ENCODE measurements at places on chromosomes 7 and 10. TPM values are rescaled to one million over a fixed set of nuclear protein-coding genes. Genes with fewer than 3 reads are reported as not detected.

GRCh38 chr10:72490951-72491350 is 134.9 kb downstream of the MICU1 start:
- DNase-seq: no peak
- no peak overlapping the region for H3K27ac ChIP-seq
- H3K27me3 ChIP-seq: no peaks in the 10 kb centered on the region
- no peak overlapping the region for H3K4me3 ChIP-seq
- no peaks in the 10 kb centered on the region for H3K36me3 ChIP-seq

- no peaks in the 10 kb centered on the region for H3K27me3 ChIP-seq
- no peak for DNase-seq
- no peaks in the 10 kb centered on the region for H3K4me1 ChIP-seq
- H3K4me3 ChIP-seq: no peak overlapping the region
- no peaks in the 10 kb centered on the region for H3K36me3 ChIP-seq
These were observed 92.7 kb upstream of the GPR141 start for GRCh38 chr7:37590824-37591223.

Gene CYP2C9
- total RNA-seq: not detected

GRCh38 chr10:9238041-9238440 is 1183.6 kb downstream of the GATA3 start:
- H3K4me3 ChIP-seq: no peak overlapping the region
- no peaks in the 10 kb centered on the region for H3K27me3 ChIP-seq
- no peaks in the 10 kb centered on the region for H3K36me3 ChIP-seq
- no peak overlapping the region for H3K27ac ChIP-seq
- H3K4me1 ChIP-seq: no peaks in the 10 kb centered on the region
- no peak for DNase-seq

DNA sequence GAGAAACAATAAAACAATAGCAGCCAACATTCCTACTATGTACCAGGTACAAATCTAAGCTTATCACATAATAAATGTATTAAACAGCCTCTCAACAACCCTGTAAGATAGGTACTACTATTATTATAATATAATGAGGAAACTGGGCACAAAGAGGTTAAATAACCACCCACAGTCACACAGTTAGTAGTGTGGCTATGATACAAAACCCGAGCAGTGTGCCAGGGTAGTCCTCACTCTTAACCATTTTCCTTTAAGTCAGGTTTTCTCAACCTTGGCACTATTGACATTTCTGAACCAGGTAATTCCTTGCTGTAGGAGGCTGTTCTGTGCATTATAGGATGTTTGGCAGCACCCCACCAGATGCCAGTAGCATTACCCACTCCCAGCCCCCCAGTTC is 48.8 kb downstream of the DNAJC1 start:
- no peak overlapping the region for H3K27ac ChIP-seq
- H3K4me1 ChIP-seq: peaks cover 14% of the 10 kb centered on the region
- H3K36me3 ChIP-seq: no peaks in the 10 kb centered on the region
- no peaks in the 10 kb centered on the region for H3K27me3 ChIP-seq
- DNase-seq: no peak

Gene CH25H
- total RNA-seq: 0.56 TPM

GRCh38 chr10:33638374-33638773 is 303.9 kb upstream of the NRP1 start:
- no peaks in the 10 kb centered on the region for H3K36me3 ChIP-seq
- H3K4me3 ChIP-seq: no peak overlapping the region
- H3K4me1 ChIP-seq: no peaks in the 10 kb centered on the region
- no peak overlapping the region for H3K27ac ChIP-seq
- H3K27me3 ChIP-seq: no peaks in the 10 kb centered on the region

Gene CPA1
- total RNA-seq: not detected

Gene CHAT
- 0.56 TPM for total RNA-seq

DNA sequence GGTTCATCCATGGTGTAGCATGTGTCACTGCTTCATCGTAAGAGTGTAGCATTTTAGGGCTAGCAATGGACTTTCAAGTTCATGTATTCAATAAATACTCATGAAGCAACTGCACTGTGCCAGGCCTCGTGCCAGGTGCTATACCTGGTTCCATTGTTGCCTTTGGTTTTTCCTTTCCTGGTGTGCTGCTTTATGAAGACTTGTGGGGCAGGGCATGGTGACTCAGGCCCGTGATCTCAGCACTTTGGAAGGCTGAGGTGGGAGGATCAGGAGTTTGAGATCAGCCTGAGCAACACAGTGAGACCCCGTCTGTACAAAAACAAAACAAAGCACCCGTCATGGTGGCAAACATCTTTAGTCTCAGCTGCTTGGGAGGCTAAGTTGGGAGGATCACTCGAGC is 2.2 kb upstream of the CPA4 start:
- no peak overlapping the region for H3K27ac ChIP-seq
- no peak overlapping the region for H3K4me3 ChIP-seq
- H3K27me3 ChIP-seq: no peaks in the 10 kb centered on the region
- DNase-seq: no peak

Gene COBL
- total RNA-seq: not detected

DNA sequence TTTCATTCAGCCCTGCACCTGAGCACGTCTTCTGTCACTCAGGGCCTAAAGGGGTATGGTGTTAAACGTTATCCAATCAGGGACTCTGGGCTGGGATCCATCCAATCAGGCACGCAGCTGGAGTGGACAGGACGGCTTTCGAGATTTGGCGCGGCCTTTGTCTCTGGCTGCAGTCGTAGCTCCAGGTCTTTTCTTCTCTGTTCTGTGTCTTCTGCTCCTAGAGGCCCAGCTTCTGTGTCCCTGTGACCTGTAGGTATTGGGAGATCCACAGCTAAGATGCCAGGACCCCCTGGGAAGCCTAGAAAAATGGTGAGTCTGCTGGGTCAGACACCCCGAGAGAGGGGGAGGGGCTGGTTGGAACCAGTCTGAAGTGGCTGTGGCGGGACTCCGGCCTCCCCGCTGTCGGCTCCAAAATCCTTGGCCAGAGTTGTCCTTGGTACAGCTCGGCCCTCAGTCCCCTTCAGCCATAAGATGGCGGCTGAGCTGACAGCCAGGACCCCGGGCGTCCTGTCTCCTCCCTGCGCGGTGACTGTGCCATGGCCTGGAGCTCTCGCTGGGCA is 11.7 kb upstream of the ZNF680 start:
- H3K4me1 ChIP-seq: no peaks in the 10 kb centered on the region
- DNase-seq: no peak
- H3K27ac ChIP-seq: no peak overlapping the region
- no peaks in the 10 kb centered on the region for H3K36me3 ChIP-seq
- H3K4me3 ChIP-seq: no peak overlapping the region

DNA sequence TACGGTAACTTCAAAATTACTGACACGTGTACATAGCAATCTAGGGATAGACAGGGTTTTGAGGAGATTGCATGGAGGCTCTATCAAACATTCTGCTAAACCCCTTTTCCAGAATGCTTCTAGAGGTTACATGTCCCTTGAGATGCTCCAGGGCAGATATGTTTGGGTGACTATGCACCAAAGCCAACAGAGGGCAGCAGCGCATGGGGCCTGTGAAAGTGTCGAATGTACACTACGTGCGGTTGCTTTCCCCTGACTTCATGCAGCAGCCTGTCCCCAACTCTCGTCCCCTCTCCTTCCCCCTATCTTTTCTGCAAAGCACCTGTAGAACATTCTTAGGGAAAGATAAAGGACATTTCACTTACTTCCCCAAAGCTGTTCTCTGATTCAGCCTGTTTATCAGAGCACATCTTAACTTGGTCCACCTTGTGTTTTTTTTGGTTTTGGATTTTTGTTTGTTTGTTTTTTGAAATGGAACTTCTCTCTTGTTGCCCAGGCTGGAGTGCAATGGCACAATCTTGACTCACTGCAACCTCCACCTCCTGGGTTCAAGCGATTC is 90.2 kb downstream of the UBE3C start:
- H3K27me3 ChIP-seq: no peaks in the 10 kb centered on the region
- H3K4me1 ChIP-seq: no peaks in the 10 kb centered on the region
- no peak overlapping the region for H3K27ac ChIP-seq
- DNase-seq: peak; percentile 49
- H3K4me3 ChIP-seq: no peak overlapping the region
- H3K36me3 ChIP-seq: peaks cover 60% of the 10 kb centered on the region

Gene LRRTM3
- total RNA-seq: not detected

GRCh38 chr10:132550366-132551092 is 12.9 kb downstream of the INPP5A start:
- no peaks in the 10 kb centered on the region for H3K27me3 ChIP-seq
- DNase-seq: no peak
- H3K4me3 ChIP-seq: no peak overlapping the region
- H3K4me1 ChIP-seq: peaks cover 11% of the 10 kb centered on the region
- H3K36me3 ChIP-seq: no peaks in the 10 kb centered on the region

- no peak overlapping the region for H3K4me3 ChIP-seq
- H3K27ac ChIP-seq: no peak overlapping the region
- H3K27me3 ChIP-seq: peaks cover 5% of the 10 kb centered on the region
- no peak for DNase-seq
These were observed 350.2 kb downstream of the GATA3 start for GRCh38 chr10:8404721-8405120.

- no peaks in the 10 kb centered on the region for H3K27me3 ChIP-seq
- H3K4me3 ChIP-seq: no peak overlapping the region
These were observed 51.0 kb downstream of the FHIP2A start for GRCh38 chr10:114872519-114873087.

DNA sequence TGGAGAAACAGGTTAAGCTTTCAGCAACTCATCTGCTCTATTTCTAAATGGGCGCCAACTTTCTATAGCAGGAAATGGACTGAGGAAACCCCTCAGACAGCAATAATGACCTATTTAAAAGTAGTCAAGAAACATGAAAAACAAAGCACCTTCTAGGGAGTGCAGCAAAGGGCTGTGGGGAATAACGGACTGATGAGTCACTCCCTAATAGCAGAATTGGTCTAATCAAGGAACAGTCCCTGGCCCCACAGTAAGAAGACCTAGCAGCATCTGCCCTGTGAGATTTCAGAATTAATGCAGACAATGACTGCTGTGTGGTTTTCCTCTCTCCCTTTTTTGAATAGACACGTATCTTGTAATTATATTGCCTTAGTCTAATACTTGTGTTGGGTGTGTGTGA is 602.9 kb downstream of the IPMK start:
- H3K4me1 ChIP-seq: no peaks in the 10 kb centered on the region
- H3K4me3 ChIP-seq: no peak overlapping the region
- H3K36me3 ChIP-seq: no peaks in the 10 kb centered on the region
- DNase-seq: no peak
- no peaks in the 10 kb centered on the region for H3K27me3 ChIP-seq

GRCh38 chr10:16699435-16700057 is 117.7 kb downstream of the RSU1 start:
- no peak overlapping the region for H3K27ac ChIP-seq
- no peak overlapping the region for H3K4me3 ChIP-seq
- H3K4me1 ChIP-seq: no peaks in the 10 kb centered on the region
- H3K36me3 ChIP-seq: no peaks in the 10 kb centered on the region
- DNase-seq: no peak

DNA sequence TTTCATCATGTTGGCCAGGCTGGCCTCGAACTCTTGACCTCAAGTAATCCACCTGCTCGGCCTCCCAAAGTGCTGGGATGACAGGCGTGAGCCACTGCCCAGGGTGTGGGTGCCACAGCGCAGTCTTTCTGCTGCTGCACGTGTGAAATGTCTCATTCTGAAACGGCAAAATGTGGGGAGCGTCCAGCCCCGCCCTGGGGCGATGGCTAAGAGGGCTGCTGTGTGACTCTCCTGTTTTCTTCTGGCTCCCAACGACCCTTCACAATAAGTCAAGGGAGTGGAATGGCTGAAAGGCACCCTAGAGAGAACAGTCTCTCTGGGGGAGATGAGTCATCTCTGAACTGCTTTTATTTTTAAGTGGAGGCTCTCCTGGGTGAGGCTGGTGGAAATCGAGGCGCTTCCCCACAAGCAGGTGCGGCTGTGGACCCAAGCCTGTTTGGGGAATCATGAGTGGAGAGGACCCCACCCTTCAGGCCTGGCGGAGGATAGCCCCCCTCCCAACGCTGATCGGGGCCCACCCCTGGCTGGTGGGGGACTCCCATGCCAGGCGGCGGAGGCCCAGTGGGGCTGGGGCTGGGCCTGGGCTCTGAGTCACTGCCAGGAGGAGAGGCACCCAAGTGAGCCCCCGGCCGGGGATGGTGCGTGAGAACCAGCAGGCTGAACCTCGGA is 18.0 kb downstream of the ADAP1 start:
- peak; percentile 73 for DNase-seq
- H3K4me1 ChIP-seq: no peaks in the 10 kb centered on the region
- H3K36me3 ChIP-seq: no peaks in the 10 kb centered on the region
- peak overlapping the region; percentile 47 for H3K27ac ChIP-seq
- peaks cover 5% of the 10 kb centered on the region for H3K27me3 ChIP-seq

DNA sequence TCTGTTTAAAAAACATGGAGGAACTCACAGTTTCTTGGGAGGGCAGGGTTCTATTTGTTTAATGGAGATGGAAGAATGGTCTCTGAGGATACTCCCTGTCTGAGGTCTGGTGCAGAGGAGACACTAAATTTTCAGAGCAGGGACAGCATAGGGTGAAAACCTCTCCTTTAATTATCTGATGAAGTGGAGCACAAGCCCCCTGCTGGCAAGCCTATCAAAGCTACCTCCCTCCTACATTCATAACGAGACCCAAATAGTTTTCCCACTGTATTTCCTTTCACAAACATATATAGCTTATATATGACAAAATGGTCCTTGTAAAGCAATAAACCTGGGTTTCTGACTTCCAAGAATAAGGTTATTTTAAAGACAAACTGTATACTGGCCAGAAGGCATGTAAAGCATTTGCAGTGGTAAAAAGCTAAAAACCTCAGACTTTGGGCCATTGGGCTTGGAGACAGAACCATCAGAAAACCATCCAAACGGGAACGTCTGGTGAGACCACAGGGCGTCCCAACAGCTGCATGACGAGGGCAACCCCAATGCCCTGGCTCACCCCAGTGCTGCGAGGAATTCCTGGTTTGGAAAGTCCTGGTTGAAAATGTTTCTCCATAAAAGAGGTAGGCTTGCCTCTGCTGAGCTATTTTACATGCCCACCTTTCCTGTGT is 201.3 kb downstream of the FANK1 start:
- no peak overlapping the region for H3K27ac ChIP-seq
- no peaks in the 10 kb centered on the region for H3K36me3 ChIP-seq
- H3K4me3 ChIP-seq: no peak overlapping the region

GRCh38 chr7:31111109-31111451 is 59.0 kb downstream of the ADCYAP1R1 start:
- H3K4me1 ChIP-seq: no peaks in the 10 kb centered on the region
- H3K36me3 ChIP-seq: no peaks in the 10 kb centered on the region
- no peaks in the 10 kb centered on the region for H3K27me3 ChIP-seq
- no peak overlapping the region for H3K4me3 ChIP-seq
- DNase-seq: no peak

DNA sequence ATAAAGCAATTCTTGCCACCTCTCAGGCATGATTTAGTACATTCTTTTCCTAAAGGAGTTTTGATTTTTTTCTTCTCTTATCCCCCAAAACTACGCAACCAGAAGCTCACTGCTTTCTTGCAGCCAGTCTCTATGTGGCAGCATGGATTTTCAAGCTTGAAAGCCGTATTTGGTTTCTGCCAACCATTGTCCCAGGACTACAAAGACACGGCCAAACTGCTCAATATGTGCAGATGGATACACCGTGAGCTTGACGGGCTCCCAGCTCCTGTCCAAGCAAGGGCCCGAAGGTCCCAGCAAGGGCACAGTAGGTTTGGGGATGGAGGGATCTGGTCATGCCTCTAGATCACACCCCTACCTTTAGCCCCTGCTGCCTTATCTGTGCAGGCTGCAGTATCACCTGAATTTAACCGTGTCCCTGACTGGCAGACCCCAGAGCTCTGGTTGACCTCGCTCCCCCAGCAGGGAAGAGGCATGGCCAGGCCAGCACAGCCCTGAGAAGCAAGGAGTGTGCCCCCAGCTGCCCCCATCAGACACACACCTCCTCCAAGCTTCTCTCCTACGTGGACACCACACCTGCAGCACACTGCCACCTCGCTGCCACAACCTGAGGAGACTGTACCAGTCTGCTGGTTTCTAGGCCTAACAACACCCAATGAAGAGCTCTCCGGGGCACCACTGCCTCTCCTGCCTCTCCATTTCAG is 86.8 kb downstream of the COBL start:
- H3K36me3 ChIP-seq: no peaks in the 10 kb centered on the region
- H3K27me3 ChIP-seq: no peaks in the 10 kb centered on the region
- H3K27ac ChIP-seq: no peak overlapping the region
- H3K4me3 ChIP-seq: no peak overlapping the region
- no peaks in the 10 kb centered on the region for H3K4me1 ChIP-seq
- no peak for DNase-seq

Measured in A673 (cell line).